ENCODE measurements at places on chromosomes 6 and 20.

- DNase-seq: no peak
Observed at GRCh38 chr20:44600758-44601201, 18.4 kb downstream of the PKIG start.

GRCh38 chr6:122323361-122323760, 76.1 kb upstream of the HSF2 start:
- DNase-seq: no peak

DNA sequence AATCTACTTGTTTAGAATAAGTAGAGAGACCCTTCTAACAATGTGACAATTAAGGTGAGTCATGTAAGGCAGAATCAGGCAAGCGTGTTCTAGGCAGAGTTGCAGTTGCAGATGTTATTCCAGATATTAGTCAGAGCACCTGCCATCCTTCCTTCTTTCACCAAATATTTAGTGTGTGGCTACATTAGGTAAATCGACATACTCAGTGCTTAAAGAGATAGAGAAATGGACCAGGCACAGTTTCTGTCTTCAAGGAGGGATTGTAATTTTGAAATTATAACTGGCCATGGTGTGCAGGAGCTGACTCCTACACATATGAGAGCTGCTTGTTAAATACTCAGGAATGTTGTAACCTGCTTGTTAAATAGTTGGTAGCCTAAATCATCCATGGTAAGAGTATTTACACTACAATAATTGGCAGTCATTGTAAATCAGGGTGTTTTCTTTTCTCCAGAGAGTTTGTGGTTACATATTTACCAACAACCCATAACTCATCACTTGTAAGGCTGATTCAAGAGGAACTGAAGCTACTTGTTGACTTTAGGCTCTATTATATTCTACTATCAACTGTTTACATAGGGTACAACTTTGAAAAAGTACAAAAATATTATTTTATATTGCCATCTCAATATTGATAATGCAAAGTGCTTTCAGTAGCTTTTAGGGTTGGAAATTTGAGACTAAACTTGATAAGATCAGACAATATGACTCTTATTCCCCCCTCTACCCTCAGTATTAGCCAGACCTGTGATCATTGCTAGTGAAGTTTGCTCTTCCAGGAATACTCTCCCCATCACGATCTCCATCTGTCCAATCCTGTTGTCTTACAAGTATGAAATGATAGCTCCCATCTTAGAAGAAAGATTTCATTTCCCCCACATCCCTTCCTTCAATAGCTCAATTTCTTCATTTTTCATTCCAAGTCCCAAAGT, 607.1 kb downstream of the COL12A1 start:
- no peak for DNase-seq

DNA sequence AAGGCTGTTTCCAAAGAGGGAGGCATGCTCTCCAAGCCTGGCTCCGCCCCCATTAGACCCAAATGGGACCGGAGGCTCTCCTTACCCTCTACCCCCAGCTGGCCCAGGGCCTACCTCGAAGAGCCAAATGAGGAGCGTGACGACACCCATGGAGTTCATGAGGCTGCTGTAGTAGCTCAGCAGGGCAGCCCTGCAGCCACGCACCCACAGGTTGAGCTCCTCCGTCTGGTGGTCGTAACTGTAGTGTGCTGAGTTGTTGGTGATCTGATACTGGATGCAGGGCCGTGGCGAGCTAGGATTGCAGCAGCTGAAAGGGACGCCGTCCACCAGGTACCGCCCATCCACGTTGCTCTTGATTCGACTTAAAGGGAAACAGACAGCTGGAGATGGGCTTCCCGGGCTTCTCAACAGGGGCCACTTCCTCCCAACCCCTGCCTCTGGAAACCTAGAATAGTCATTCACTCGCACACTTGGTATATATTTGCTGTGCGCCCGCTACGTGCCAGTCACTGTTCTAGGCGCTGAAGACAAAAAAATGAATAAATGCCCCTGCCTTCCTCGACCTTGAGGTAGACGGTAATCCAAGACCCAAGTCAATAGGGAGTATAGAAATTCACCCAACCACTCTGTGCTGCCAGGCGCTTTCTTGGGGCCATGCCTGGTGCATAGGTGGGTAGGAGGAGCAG, 18.0 kb downstream of the PRPH2 start:
- no peak for DNase-seq

GRCh38 chr6:36224918-36225461, 28.4 kb downstream of the BRPF3 start:
- DNase-seq: no peak

- no peak for DNase-seq
Observed at GRCh38 chr6:1561355-1561754, 48.4 kb upstream of the FOXC1 start.

GRCh38 chr6:128498234-128498633, 22.2 kb downstream of the PTPRK start:
- no peak for DNase-seq

DNA sequence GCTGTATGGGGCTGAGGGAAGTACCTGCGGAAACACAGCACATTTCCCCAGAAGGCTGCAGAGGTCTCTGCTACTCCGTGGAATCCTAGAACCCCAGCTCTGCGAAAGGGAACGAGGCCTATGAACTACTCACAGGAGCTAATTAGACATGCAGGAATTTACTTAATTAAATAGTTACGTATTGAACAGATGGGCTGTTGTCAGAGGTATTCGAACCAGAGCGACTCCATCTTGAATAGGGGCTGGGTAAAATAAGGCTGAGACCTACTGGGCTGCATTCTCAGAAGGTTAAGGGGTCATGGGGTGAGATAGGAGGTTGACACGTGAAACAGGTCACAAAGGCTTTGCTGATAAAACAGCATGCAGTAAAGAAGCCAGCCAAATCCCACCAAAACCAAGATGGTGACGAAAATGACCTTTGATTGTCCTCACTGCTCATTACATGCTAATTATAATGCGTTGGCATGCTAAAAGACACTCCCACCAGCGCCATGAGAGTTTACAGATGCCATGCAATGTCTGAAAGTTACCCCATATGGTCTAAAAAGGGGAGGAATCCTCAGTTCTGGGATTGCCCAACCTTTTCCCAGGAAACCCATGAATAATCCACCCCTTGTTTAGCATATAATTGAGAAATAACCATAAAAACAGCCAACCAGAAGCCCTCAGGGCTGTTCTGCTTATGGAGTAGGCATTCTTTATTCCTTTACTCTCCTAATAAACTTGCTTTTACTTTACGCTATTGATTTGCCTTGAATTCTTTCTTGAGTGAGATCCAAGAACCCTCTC, 14.7 kb upstream of the SSTR4 start:
- no peak for DNase-seq

- DNase-seq: no peak
Observed at GRCh38 chr6:80550748-80551147, 444.3 kb downstream of the BCKDHB start.

DNA sequence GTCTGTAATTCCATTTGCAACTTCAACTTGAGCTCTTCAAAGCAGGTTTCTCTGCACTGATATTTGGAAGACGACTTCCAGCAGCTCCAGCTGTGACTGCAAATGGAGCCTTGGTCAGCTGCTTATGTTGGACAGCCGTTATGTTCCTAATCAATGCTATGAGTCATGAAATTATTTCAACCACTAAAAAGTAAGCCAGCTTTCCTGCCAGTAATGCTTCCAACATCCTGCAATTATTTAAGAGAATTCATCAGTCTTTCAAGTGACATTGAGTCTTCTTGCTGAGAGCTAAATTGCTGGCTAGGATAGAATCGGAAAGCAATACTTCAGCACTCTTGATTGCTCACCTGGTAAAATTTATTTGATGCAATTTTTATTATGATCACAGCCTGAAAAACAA, 375.7 kb downstream of the MMUT start:
- DNase-seq: no peak

DNA sequence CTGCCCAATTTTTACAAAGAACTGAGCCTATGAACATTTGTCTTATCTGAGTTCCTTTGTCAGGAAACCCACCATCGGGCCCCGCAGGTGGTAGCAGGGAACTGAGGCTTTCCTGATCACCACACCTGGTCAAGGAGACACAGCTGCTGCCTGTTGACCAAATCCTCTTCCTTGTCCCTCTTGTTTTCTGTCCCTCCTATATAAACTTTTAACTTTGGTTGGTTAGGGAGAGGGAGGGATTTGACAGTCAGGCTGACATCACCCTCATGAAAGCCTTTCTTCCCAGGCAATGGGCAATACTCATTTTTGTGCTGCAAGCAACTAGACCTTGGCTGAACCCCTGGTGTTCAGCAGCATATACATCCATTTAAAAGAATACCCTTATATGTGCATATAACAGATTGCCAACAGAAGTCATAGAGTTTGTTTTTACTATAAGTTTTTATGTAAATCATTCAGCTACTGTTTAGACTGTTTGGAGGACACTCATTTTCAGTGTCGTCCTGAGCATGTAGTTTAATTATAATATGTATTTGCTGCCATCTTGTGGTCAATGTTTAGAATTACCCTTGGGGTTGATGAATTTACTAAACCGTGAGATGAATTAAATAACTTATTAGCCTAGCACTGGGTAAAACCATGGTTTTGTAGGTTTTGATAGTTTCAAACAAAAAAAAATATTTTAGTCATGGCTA, 17.0 kb downstream of the CRISP1 start:
- DNase-seq: peak; percentile 18

GRCh38 chr6:152091851-152092341, 284.4 kb downstream of the ESR1 start:
- DNase-seq: no peak

GRCh38 chr20:56433221-56433879, 21.3 kb downstream of the CASS4 start:
- DNase-seq: no peak

- DNase-seq: no peak
Observed at GRCh38 chr20:16125816-16126215, 447.4 kb downstream of the KIF16B start.

DNA sequence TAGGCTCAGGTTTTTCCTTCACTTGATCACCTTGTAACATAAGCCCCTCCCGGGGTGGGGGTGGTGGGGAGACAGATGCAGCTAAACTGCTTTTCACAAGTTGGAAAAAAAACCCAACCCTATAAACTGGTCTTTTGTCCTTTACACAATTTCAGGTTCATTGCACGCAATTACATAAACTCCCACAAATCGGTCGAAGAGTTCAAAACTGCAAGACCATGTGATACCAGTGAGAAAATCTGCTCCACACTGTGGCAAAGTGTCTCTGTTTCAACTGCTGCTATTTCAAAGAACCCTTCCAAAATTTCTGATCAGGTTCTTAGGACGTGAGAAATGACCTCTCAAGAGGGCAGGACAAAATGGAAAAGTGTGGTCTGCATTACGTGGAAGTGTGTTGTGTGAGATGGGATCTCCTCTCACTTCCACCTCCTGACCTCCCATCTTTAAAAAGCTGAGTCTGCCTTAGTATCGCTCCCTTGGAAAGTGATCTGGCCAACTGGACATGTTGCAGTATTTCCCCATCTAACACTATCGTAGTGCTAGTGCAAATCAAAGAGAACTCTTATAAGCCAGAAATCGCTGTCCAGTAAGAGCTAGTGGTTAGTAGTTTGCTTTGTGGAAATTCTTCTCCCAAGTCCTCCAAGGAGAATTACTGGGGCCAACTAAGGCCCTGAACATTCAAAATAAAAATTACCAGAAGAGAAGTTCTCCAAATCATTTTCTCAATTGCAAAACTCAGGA, 60.1 kb downstream of the PRND start:
- no peak for DNase-seq

- no peak for DNase-seq
Observed at GRCh38 chr6:111354758-111355555, 128.1 kb downstream of the REV3L start.

DNA sequence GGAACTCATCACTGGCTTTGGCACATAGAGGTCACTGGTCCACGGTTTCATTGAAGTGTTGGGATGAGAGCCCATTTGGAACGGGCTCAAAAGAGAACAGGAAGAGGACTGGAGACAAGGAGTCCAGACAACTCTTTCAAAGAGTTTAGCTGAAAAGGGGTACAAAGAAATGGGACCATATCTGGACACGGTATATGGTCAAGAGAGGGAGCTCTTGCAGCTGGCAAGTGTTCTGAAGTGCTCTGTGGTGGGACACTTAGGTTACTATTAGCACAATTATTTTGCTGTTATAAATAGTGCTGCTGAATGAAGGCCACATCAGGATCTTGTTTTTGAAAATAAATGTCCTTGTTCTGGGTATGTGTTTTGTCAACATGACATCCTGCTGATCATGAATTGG, 4.6 kb downstream of the SGK2 start:
- DNase-seq: no peak

DNA sequence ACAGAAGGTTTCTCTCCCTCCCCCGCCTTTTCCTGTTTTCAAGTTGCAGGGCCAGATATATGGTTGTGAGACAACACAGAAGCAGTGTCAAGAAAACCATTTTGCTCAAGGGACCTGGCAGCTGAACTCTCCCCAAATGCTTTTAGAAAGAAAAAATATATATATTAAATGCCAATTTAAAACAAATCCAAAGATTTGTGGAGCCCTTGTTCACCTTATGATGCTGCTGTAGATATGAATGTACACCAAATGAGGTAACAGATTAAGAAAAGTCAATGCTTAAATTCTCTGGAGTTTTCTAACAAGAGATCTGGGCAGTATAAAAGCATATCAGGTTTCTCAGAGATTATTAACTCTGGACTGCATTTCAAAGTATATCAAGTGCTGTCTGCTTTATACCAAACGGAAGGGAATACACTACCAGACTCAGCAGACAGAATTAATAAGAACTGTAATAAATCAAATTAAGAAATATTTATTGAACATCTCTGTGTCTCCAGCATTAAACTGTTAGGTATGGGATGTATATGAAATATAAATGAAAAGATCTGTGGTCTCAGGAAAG, 357.5 kb downstream of the HDGFL1 start:
- DNase-seq: no peak

DNA sequence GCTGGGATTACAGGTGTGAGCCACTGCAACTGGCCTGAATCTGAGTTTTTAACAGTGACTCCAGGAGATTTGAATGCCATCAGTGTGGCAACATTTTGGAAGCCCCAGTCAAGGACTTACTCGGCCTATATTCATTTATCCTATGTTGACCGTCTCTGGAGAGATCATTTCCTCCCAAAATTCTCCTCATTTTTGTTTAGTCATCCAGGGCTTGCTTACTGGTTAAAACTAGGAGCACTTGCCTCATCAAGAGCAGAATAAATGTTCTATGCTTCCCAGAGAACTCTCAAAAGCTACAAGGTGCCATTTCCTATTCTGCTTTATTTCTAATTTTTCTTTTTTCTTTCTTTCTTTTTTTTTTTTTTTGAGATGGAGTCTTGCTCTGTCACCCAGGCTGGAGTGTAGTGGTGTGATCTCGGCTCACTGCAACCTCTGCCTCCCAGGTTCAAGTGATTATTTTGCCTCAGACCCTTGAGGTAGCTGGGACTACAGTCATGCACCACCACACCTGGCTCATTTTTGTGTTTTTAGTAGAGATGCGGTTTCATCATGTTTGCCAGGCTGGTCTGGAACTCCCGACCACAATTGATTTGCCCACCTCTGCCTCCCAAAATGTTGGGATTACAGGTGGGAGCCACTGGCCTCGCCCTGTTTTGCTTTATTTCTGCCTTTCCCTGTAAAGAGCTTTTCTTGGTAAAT, 23.4 kb upstream of the TRIM27 start:
- DNase-seq: no peak

- no peak for DNase-seq
Observed at GRCh38 chr6:68876792-68877493, 241.9 kb downstream of the ADGRB3 start.

Measured in AG04450 (cell line).